Activated CD4-positive, alpha-beta T cell treated with anti-CD3 and anti-CD28 coated beads for 1 hour (primary cell): ENCODE measurements at places on chromosomes 16 and 17.

DNA sequence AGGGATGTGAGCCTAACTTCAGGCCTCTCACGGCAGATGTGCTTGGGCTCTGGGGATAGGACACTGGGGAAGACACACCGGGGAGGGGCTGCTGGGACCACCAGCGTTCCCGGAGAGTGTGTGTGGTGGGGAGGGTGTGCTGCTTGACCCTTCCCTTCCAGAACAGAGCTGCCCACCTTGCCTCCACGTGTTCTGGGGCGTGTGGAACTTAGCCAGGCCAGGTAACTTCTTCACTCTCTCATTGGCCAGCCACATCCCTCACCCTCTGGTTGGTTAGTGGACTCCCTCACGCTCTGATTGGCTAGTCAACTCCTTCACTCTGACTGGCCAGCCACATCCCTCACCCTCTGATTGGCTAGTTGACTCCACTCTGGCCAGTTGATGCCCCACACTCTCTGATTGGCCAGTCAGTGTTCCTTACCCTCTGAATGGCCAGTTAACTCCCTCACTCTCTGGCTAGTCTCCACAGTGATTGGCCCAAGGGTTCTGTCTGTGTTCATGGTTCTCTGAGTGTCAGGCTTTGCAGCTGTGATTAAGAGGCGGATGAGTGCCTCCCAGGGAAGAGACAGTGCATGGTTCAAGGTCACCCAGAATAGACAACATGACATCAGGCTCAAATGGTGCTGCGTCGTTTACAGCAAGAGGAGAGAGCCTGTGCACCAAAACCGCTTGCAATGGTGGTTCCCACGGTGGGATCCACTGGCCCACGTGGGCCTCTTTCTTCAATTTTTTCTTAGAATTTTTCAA is 10.0 kb downstream of the TMEM235 start:
- no peak for DNase-seq

GRCh38 chr16:81885976-81886586 is 107.0 kb downstream of the PLCG2 start:
- no peak for DNase-seq

GRCh38 chr16:79484237-79484636 is 116.3 kb downstream of the MAF start:
- DNase-seq: no peak

DNA sequence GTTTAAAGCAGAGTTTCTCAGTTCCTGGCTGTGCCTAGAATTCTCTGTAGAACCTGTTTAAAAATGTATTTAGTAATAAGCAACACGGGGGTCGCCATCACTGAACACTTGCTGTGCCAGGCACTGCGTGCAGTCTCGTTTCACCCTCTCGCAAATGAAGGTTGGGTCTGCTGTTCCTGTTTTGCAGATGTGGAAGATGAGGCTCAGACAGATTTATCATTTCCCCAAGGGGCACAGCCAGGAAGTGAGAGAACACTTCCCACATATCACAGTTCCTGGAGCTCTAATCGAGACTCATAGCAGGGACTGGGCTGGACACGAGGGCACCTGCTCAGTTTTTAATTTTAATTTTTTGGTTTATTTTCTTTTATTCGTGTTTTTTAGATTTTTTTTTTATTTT is 122.7 kb downstream of the ABCC6 start:
- DNase-seq: no peak
